ENCODE measurements at places on chromosomes 2 and 18.

DNA sequence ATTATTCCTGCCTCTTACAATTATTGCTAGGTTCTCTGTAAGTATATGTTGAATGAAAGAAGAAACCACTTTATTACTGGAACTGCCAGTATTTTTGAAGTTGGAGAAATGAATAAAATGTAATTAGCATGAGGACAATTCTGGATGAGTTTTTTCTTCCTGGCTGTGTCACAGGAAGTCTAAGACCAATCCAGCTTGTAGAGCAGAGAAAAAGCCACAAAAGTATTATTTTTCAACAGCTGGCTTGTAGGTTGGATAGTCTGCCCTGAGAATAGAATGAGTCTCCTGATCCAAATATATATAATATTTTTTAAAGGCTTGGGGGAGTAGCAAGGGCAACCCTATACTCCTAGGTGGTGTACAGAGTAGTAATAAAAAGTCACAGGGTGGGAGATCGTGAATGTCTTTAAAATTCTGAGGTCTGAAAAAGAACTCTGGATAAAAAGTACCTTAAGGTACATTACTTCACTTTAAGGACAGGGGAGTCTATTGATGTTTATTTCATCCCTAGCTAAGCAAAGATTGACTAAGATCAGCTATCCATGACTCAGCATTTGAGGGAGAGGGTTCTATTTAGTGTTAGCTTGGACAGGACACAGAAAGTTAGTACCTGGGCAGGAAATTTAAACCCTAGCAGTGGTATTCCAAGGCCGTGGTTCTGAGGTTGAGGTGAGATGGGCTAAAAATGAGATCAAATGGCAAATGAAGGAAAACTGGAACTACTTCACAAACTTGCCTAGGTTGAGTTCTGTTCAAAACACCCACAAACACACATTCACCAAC lies 31.7 kb downstream of the SLC40A1 start:
- no peak for DNase-seq

- DNase-seq = no peak
These were observed 9.2 kb downstream of the G6PC2 start for GRCh38 chr2:168910330-168910729.

- DNase-seq = no peak
These were observed 36.4 kb upstream of the TBR1 start for GRCh38 chr2:161379740-161380139.

DNA sequence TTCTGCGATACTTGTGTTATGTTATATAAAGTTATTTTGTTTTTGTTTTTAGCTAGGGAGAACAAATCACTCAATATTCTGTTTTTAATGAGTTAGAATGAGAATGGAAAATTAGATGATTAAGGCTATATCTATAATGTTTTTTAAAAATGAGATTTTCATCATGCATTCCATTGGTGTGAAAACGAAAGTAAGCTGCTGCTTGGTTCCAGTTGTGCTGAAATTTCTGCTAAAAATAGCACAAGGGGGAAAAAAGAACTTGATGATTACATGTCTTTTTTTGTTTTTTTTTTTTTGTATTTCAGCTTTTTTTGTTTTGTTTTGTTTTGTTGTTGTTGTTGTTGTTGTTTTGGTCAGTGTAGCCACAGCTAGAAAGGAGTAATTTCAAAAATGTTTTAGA lies 242.6 kb upstream of the KCNJ3 start:
- DNase-seq = no peak

GRCh38 chr2:105388971-105389381 lies 9.9 kb downstream of the FHL2 start:
- DNase-seq = no peak

DNA sequence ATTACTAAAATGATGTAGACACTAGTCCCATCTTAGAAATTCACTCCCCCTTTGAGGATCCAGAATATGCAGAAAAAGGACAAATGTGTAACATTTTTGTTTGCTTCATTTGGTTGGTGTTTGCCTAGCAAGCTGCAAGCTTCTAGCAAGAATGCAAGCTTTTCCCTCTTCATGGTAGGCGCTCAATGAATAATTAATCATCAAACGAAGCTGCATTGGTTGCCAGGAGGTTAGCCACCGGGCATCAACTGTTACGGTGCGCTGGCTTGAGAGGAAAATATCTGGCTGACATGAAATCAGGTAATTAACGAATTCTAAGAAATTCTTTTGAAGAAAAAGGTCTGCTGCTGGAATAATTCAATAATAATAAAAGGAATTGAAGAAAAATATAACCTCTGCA lies 341.0 kb upstream of the KYNU start:
- no peak for DNase-seq

DNA sequence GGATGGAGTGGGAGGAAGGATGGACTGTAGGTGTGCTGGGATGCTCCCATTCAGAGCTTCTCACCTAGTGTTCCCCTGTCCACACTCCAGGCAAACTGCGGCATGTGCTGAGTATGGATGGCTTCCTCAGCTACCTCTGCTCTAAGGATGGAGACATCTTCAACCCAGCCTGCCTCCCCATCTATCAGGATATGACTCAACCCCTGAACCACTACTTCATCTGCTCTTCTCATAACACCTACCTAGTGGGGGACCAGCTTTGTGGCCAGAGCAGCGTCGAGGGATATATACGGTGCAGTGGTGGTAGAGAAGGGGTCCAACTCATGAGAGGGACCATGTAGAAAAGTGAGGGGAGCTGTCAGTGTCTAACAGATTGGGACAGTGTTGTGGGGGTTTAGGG lies 20.2 kb downstream of the PLCD4 start:
- no peak for DNase-seq

- no peak for DNase-seq
These were observed 1.4 kb downstream of the NCL start for GRCh38 chr2:231462729-231463465.

DNA sequence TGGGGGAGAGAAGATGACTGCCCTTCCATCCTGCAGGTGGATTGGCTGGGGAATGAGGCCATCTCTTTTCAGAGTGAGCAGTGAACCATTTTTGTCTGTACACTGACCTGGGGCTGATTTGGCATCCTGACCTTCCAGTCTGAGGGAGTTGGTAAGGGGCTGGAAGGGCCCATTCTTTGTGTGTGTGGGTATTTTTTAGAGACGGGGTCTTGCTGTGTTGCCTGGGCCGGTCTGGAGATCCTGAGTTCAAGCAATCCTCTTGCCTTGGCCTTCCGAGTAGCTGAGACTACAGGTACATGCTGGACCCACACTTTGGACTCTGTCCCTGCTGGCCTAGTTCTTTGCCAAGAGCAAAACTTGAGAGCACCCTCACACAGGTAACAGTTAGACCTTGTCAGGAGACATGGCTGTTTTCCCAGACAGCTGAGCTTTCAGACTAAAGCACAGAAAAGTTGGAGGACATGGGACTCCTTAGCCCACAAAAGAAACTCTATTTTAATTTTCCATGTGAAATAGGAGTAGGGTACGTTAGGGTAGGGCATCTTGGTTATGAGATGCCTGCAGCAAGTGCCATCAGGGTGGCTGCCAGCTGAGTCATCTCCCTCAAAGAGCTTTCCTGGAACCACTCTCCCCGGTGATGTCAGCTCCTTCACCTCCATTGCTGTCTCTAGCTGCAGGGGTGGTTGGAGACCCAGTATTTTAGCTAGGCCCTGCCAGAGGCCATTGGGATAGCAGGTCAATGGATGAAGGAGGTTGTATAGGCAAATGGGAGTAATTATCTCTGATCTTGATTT lies 60.7 kb downstream of the DGKD start:
- no peak for DNase-seq

- no peak for DNase-seq
These were observed 613.2 kb downstream of the SLC4A3 start for GRCh38 chr2:220240641-220241040.

DNA sequence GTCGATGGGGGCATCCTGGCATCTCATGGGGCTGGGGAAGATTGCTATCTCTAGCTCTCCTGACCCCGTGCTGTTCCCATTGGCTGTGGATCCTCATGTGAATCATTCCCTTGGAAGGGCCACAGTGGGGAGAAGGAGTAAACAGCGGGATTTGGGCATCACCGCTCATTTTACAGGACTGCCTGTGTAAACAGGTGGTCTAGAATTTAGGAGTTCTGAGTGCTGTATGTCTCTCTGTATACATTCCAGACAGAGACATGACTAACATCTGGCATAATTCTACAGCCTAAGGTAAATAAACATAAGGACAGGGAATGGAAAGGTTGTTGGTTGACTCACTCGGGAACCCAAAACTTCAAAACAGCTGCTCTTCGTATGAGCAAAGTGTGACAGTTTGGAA lies 92.7 kb downstream of the COPS8 start:
- no peak for DNase-seq

DNA sequence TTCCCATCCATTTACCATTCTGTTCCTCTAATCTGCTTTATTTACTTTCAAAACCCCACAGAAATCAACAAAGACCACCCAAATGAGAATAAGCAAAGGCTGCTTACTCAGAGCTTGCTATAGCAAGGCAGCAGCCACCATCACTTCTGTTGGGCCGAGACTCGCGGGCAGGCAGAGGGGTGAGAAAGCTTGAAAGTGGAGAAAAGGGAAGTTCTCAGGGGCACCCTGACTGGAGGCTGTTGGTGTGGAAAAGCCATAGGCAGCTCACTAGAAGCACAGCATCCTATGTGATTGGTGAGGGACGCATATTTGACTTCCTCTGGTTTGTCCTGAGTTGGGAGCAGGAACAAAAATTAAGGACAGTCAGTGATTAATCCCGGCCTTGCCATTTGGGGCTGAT lies 269.7 kb upstream of the THSD7B start:
- DNase-seq = no peak

- DNase-seq = no peak
These were observed 14.9 kb downstream of the MAL start for GRCh38 chr2:95040426-95040825.

DNA sequence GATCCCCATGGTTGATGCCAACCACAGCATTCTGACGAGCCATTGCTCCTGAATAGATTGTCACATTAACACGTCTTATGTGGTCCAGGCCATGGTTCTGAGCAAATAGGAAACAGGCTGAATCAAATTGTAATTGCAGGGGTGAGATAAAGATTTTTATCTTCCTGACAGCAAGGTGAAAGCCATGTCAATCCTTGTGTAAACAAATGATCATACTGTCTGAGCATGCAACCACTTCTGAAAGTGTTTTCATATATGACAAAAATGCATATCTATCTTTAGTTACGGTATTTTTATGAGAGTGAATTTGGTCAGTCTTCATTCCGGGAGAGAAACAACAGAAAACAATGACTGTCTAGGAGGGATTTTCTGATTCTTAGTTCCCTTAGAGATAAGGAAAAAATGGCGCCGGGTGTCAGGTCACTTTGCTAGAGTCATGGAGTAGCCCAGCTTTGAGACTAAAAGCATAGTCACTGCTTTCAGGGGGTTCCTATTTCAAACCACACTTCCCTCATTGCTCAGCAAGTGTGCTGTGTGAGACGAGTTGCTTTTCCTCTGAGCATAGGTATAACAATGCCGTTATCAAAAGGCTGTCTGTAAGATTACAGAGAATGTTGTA lies 958.9 kb downstream of the DCDC2C start:
- no peak for DNase-seq

- no peak for DNase-seq
These were observed 195.0 kb downstream of the EPHA4 start for GRCh38 chr2:221377066-221377465.
